ENCODE measurements at places on chromosomes 1 and 21. TPM values are rescaled to one million over a fixed set of nuclear protein-coding genes. Genes with fewer than 3 reads are reported as not detected.

DNA sequence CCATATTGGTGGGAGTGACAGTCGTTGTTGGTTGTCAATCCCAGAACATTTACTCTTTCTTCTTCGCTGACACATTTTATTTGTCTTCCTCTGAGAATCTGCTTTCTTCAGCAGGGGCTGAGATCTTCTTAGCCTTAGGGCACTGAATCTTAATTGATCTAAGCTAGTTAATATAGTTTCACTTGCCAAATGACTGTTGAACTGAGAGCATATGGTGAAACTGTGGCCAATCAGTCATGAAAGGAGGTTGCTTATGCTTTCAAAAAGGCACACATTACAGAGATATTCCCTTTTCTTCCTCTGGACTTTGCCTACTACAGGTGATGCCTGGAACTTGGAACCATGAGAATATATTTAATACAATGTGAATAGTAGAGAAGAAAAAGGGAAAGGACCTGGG lies 60.0 kb upstream of the KIAA0040 start:
- no peak for DNase-seq

DNA sequence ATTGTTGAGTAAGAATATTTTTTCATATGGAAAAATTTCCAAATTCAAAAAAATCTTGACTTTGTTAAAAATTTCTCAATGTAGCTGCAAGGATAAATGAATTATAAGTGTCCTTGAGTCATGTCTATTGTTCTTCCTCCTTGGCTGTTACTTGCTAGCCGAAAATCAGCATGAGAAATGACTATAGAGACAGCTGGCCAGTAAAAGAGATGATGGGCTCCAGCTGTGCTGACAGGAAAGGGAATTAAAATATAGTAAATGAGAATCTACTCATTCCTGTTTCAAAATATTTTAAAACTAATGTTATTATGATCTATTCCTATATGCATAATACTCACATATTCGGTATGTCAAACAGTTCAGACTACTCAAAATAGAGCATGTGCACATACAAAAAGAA lies 1292.6 kb downstream of the BRINP3 start:
- no peak for DNase-seq

DNA sequence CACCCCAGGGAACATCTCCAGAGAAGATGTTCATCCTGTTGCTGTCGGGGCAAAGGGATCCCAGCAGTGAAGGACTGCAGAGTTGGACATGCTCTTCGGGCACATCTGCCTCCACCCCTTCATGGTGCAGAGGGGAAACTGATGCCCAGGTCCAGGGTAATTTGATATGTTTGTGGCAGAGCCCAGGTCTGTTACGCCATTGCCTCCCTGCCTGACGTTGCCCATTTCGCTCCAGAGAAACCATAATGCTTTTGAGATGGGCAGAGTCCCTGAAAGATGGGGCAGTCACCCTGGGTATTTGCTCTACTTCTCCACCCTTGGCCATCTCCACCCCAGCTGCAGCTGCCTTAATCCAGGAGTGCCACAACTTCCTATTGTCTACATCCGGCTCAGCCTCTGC lies 290.4 kb upstream of the POU3F1 start:
- no peak for DNase-seq

- DNase-seq: no peak
Measured at GRCh38 chr1:59150577-59151386, 146.1 kb upstream of the FGGY start.

- DNase-seq: no peak
Measured at GRCh38 chr1:46492269-46492853, 2.7 kb downstream of the DMBX1 start.

- no peak for DNase-seq
Measured at GRCh38 chr1:58971629-58972140, 187.8 kb upstream of the JUN start.

DNA sequence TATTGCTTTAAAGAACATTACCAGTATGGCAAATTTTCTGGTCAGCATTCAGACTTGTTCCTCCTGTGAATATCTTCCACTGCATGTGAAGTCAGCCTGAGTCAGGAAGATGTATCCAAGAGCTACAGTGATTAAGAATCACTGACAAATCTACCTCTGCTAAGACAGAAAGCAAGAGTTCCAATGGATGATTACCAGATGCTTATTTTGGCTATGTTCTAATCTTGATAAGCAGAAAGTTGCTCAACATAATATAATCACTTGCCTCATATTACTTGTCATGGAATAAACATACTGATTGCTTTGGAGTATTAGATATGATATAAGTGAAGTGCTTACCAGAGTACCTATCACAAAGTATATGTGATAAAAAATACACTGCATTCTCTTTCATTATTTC lies 738.1 kb downstream of the ADGRL2 start:
- DNase-seq: no peak

DNA sequence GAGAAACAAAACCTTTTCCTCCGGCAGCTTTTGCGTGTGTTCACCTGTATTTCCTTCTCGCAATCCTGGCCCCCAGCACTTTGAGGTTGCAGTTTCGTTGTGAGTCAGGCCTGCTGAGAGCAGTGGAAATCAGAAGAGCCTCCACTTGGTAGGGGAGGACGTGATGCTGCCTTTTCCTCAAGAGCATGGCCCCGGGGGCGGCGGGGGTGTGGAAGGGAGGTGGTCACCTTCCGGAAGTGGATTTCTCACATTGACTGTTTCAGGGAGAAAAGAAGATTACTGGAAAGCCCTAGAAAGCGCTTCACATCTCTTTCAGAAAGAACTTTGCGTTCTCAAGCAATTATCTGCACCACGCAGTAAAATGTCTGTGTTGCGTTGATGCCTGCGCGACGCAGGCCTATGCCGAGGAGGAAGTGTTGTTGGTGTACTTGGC lies 12.2 kb upstream of the IL10 start:
- peak; percentile 80 for DNase-seq

GRCh38 chr1:9621032-9621431 lies 30.5 kb upstream of the PIK3CD start:
- no peak for DNase-seq

AGTRAP gene
- total RNA-seq: 24.1 TPM

LCE2D gene
- not detected for total RNA-seq

FCRL1 gene
- total RNA-seq: not detected
